ENCODE measurements at places on chromosomes 6 and 20.
A peak's percentile ranks its signal among the peaks of the same experiment; 100 is the strongest.

DNA sequence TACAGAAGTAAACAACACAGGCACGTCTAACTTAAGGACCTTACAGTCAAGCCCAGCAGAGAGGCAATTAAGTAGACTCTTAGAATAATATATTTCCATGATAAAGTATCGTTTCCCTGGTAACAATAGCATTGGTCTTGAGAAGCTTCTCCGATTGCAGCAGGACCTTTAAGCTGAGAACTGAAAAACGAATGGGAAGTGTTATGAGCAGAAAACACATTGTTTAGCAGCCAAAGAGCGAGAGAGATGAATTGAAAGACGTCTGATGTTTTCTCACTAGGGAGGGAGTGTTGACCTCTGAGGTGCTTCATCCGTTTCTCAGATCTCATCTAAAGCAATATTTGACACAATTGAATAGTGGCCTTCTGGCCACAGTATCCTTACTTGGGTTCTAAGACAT, 855 bp downstream of the BYSL start:
- no peak for DNase-seq

DNA sequence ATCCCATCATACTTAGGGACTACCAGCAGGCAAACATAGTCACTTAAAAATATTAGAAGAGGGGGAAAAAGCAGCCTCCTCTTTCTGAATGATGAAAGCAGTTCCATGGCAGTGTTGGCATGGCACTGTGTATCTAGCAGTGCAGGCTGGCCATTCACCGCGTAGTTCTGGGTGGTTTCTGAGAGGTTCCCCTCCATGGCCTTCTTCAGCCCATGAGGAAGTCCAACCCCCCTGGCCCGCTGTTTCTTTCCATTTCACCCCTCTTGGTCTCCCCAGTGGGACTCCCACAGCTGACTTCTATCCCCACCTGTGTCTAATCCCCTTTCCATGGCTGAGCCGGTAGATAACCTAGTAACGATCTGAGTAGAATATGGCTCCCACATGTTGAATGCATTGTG, 17.0 kb downstream of the PPARD start:
- no peak for DNase-seq

DNA sequence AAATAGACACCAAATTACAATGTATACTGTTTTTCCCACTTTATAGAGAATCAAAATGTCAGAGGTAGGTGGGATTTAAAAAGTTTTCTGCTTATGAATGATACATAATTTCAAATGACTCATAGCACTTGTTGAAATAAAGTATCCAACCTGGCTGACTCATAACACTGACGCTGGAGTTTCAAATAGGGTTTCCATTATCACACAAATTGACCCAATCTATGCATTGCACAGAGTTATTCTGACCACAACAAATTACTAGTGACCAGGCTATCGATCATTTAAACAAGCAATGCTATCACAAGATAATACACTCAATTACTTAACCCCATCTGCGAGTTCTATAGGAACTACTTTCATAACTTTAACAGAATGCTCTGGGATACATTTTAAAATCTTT, 31.9 kb upstream of the PRELID3B start:
- no peak for DNase-seq

- DNase-seq = no peak
Observed at GRCh38 chr6:1679688-1680068, 70.0 kb downstream of the FOXC1 start.

GRCh38 chr6:4901386-4902061, 102.3 kb downstream of the RPP40 start:
- no peak for DNase-seq

DNA sequence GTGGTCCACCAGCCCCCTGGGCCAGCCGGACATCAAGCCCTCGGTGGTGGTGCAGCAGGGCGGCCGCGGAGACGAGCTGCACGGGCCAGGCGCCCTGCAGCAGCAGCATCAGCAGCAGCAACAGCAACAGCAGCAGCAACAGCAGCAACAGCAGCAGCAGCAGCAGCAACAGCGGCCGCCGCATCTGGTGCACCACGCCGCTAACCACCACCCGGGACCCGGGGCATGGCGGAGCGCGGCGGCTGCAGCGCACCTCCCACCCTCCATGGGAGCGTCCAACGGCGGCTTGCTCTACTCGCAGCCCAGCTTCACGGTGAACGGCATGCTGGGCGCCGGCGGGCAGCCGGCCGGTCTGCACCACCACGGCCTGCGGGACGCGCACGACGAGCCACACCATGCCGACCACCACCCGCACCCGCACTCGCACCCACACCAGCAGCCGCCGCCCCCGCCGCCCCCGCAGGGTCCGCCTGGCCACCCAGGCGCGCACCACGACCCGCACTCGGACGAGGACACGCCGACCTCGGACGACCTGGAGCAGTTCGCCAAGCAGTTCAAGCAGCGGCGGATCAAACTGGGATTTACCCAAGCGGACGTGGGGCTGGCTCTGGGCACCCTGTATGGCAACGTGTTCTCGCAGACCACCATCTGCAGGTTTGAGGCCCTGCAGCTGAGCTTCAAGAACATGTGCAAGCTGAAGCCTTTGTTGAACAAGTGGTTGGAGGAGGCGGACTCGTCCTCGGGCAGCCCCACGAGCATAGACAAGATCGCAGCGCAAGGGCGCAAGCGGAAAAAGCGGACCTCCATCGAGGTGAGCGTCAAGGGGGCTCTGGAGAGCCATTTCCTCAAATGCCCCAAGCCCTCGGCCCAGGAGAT, 1.0 kb downstream of the POU3F2 start:
- DNase-seq = no peak

DNA sequence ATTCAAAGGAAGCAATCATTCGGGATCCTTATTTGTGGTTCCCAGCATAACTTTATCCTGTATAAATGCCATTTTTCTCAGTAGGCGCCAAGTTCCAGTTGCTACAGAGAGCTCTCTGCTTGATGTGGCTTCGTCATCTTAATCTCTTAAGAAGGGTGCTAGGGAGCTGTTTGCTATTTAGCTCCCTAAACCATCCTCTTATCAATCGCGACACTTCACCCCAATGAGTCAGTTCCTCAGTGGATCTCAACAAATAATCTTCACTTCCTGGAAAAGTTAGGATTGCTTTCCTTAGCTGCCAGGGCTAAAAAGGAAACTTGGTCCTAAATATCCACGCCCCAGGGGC, 1.3 kb upstream of the NKAIN2 start:
- no peak for DNase-seq

DNA sequence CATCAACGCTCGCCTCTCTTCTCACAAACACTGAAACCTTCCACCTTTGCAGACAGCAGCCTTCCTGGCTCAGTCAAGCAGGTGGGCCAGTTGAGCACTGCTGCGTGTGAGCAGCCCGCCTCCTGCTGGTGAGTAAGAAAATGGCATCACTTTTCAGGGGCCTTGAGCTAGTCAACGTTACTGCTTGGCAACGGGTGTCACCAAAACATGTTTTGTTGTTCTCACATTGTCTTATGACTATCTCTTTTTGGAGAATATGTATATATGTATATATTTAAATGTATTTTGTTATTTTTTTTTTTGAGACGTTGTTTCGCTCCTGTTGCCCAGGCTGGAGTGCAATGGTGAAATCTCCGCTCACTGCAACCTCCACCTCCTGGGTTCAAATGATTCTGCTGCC, 97.0 kb upstream of the AGPAT4 start:
- DNase-seq = peak; percentile 72

- no peak for DNase-seq
Observed at GRCh38 chr6:9521152-9521530, 893.7 kb downstream of the TFAP2A start.

- no peak for DNase-seq
Observed at GRCh38 chr6:147248859-147249258, 44.6 kb downstream of the STXBP5 start.

DNA sequence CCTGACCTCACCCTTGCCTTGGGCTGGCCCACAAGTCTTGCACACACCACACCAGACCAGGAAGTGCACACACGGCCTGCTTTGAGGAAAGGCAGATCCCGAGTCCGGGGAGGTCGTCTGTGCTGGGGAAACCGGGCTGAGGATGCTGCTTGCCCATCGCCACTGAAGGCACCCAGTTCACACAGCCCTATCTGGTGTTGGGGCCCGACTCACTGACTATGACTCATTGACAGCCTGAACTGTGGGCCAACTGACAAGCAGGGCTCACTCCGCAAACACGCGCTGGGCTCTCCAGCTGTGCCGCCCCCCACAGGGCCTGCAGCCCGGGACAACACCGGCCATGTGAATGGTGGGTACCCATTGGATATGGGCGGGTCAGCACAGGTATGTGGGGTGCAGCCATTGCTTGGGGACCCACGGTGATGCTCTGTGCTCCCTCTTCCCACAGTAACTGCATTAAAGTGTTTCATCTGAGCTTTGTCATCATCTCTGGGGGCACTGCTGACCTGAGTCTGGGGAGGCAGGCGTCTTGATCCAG, 1.6 kb downstream of the SAMD10 start:
- no peak for DNase-seq

GRCh38 chr20:45860560-45861220, 3.3 kb downstream of the ZSWIM3 start:
- no peak for DNase-seq

DNA sequence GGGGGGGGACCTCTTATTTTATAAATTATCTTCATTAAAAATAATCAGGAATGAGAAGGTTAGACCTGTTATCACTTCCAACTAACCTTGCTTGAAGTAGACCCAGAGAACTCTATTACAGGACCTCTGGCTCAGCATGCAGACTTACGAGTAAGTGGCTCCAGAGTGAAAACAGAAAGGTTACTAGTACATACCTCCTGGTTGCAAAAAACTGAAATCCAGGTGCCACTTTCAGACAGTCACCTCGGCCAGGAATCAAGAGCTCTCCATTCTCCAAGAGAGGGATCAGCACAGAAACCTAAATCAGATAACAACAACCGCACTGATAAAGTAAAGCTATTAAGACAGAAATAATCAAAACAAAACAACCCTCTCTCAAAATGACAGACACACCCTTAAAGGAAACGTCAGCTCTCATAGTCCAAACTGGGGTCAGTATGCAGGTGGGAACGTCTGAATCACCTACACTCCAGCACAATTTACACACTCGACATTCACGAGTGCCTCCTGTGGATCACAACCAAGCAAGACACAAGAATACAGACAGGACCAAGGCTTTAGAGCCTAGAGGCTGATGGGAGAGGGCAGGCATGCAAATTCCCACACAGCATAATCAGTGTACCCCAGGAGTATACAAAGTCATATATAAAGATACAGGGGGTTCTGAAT, 31.8 kb downstream of the MDN1 start:
- DNase-seq = no peak

- no peak for DNase-seq
Observed at GRCh38 chr6:144325232-144325631, 40.1 kb downstream of the UTRN start.

- no peak for DNase-seq
Observed at GRCh38 chr6:373031-373430, 18.5 kb upstream of the IRF4 start.

DNA sequence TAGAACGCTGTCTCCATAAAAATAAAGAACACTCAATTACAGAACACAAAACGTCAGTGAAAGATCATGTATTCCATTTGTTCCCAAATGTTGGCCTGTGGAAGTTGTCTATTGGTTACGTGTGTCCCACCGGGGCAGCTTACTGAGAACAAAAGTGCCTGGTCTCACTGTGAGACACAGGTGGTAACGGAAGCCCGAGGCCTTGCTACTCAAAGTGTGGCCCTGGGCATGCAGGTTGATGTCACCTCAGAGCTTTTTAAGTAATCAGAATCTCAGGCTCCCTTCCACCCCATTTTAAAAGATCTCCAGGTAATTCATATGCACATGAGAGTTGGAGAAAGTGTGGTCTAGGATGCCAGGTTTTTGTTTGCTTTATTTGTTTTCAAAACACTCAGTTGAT, 422.5 kb upstream of the OPRM1 start:
- DNase-seq = no peak

- DNase-seq = no peak
Observed at GRCh38 chr20:17326096-17326495, 99.3 kb downstream of the PCSK2 start.

DNA sequence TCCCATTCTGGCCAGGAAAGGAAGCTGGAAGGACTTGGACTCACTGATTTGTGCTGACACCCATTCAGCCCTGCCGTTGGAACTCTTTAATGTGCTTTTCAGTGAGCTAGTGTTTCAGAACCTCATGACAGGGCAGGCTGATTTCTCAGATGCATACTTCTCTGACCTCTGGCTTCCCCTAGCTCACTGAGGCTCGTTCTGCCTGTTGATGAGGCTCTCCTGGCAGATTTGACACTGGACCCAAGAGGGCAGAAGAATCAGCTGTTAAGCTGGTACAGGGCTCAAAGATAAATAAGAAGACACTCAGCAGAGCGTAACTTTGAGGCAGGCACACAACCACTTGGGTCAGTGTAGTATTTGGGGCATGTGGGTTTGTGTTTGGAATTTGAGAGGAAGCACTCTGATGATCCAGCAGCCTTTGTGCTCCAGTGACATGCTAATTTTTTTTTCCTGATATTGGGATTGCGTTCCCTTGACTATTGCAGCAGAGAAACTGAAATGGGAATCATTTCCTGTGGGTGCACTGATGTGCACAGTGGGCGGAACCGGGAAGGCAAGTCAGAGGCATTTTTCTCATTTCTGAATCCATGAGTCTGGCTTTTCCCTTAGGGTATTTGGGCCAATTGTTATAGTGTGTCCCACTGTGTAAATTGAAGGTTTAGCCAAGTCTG, 80.2 kb downstream of the CARMIL1 start:
- no peak for DNase-seq

DNA sequence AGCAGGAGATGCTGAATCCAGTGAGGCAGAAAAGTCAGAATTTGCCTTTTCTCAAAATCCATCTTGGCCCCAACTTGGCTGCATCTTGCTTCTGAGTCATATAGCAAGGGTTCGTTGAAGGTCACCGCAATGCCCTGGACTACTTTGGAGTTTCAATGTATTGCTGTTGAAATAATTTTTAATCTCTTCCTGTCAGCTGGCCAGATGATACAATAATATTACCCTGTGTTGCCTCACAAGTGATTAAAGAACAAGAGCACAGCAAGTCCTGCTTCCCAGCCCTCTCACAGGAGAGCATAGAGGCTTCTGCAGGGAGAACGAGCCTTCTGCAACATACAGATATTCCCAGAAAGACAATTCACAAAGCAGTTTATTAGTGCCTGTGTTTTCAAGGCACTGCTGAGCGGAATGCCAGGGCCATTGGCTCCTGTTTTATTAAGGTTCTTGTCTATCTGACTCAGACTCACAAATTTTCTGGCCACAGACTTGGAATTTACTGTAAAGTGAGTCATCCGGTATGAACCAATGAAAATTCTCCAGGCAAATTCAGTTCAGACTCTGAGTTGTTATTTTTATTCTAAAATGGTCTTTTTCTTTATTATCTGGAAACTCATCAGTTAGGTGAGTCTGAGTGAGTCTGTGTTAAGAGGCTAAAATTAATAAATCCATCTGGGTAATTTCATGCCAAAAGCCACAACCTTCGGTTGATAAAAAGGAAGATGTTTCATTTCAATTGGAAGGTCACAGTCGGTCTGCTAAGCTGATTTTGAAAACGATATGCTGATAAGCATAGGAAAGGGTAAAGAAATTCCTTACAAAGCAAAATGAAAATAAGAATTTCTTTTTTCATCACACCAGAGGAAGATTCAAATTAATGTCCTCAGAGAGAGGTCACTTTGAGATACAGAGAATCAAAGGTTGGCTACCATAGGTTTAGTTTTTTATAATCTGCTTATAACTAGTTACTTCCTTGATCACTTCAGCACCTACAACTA, 289.4 kb upstream of the STXBP5 start:
- DNase-seq = no peak

- DNase-seq = no peak
Observed at GRCh38 chr6:3718407-3718806, 33.1 kb downstream of the PXDC1 start.

Data from CD4-positive, alpha-beta memory T cell (primary cell).